ENCODE measurements at places on chromosomes 13 and 19. TPM values are rescaled to one million over a fixed set of nuclear protein-coding genes. Genes with fewer than 3 reads are reported as not detected.
A peak's percentile ranks its signal among the peaks of the same experiment; 100 is the strongest.

CUL4A gene
- polyA plus RNA-seq: 72.3 TPM

ZNF793 gene
- 10.6 TPM for polyA plus RNA-seq

ZNF738 gene
- polyA plus RNA-seq: 20.3 TPM

ARRDC5 gene
- 0.16 TPM for polyA plus RNA-seq

RNF17 gene
- not detected for polyA plus RNA-seq

STARD13 gene
- 19.6 TPM for polyA plus RNA-seq

DCUN1D2 gene
- 13.4 TPM for polyA plus RNA-seq

NLRP7 gene
- not detected for polyA plus RNA-seq

GPC6 gene
- 14.4 TPM for polyA plus RNA-seq

PBX4 gene
- 1.9 TPM for polyA plus RNA-seq

- peaks cover 11% of the 10 kb centered on the region for H3K36me3 ChIP-seq
- H3K4me1 ChIP-seq: peaks cover 11% of the 10 kb centered on the region
- no peaks in the 10 kb centered on the region for H3K27me3 ChIP-seq
- no peak overlapping the region for H3K27ac ChIP-seq
Observed at GRCh38 chr19:56668676-56669075, 2.9 kb downstream of the ZNF835 start.

DNA sequence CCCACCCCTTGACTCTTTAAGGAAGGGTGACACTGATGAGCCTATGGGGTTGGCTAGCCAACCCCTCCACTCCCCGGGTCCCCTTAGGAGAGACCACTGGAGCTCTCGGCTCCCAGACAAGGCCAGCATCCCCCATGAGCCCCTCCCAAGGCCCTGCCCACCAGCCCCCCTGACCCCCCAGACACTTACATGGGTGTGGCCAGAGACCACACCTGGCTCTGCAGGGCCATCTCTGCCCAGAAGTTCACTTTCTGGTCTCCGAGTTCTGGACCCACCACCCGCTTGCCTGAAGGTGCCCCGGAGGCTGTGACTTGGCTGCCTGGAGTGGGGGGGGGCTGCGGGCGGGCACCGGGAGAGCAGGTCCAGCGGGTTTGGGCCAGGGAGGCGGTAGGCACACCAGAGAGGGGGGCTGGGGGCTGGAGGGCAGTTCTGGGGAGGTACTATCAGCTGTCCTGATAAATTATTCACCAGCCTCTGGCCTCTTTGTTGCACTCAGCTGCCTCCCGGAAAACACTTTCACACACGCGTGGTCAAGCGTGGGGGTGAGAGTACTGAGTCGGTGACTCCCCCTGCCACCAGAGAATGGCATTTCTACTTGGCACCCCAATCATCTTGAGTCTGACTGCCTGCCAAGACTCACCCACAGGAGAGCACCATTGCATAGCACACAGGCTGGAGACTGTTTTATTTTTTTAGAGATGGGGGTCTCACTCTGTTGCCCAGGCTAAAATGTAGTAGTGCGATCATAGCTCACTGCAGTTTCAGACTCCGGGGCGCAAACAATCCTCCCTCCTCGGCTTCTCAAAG lies at the start of gene PALM3:
TSS of gene PALM3 (minus strand) at position 326 of the 807 bp plus-strand sequence. CDS start at position 230, 96 bp downstream.
- H3K4me3 ChIP-seq: no peak within 1 kb of the TSS
- H3K4me1 ChIP-seq: peaks cover 9% of the 10 kb centered on the region
- H3K27ac ChIP-seq: no peak within 1 kb of the TSS
- no peak for DNase-seq
- no peaks in the 10 kb centered on the region for H3K36me3 ChIP-seq

- H3K27me3 ChIP-seq: no peaks in the 10 kb centered on the region
- peaks cover 6% of the 10 kb centered on the region for H3K36me3 ChIP-seq
- no peaks in the 10 kb centered on the region for H3K4me1 ChIP-seq
- no peak overlapping the region for H3K4me3 ChIP-seq
Observed at GRCh38 chr13:20633802-20634201, 66.8 kb downstream of the IFT88 start.

GRCh38 chr13:28659621-28659970 lies 666 bp downstream of the POMP start:
- H3K27me3 ChIP-seq: no peaks in the 10 kb centered on the region
- peaks cover 12% of the 10 kb centered on the region for H3K4me1 ChIP-seq
- H3K36me3 ChIP-seq: peaks cover 20% of the 10 kb centered on the region
- no peak for DNase-seq
- peak overlapping the region; percentile 95 for H3K4me3 ChIP-seq

- no peak overlapping the region for H3K4me3 ChIP-seq
- no peaks in the 10 kb centered on the region for H3K36me3 ChIP-seq
- H3K4me1 ChIP-seq: peaks cover 6% of the 10 kb centered on the region
- peaks cover 31% of the 10 kb centered on the region for H3K27me3 ChIP-seq
- no peak overlapping the region for H3K27ac ChIP-seq
- DNase-seq: no peak
Observed at GRCh38 chr19:45222724-45223123, 22.5 kb downstream of the EXOC3L2 start.

DNA sequence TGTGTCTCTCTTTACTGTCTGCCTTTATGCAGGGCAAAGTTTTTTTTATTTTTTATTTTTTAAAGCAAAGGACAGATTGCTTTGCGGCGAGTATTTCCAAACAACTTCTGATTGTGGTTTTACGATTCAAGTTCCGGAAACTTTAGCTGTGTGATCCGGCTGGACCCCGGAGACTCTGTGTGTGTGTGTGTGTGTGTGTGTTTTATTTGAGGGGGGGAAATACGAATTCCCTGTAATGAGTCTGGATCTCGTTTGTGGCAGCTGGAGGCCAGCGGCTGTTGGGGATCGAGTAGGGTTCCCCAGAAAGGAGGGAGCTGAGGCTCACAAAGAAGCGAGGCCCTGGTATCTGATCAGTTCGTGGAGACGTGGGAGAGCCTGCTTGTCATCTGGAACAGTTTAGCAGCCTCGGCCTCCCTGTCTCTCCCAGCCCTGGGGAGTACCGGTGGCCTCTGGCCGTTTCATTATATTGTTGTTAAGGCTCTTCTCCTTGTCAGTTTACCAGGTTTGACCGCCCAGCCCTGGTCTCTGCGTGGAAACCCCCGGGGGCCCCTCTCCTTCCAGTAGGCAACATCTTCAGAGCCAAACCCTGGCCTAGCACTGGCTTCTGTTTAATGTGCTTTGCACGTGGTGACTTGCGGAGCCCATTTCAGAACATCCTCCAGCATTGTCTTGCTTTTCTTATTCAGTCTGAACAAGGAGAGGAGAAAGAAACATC lies 1.3 kb downstream of the FARP1 start:
- peaks cover 18% of the 10 kb centered on the region for H3K4me1 ChIP-seq
- H3K27ac ChIP-seq: peak overlapping the region; percentile 58
- peak overlapping the region; percentile 47 for H3K4me3 ChIP-seq
- H3K27me3 ChIP-seq: peaks cover 10% of the 10 kb centered on the region
- DNase-seq: peak; percentile 71
- H3K36me3 ChIP-seq: no peaks in the 10 kb centered on the region

DNA sequence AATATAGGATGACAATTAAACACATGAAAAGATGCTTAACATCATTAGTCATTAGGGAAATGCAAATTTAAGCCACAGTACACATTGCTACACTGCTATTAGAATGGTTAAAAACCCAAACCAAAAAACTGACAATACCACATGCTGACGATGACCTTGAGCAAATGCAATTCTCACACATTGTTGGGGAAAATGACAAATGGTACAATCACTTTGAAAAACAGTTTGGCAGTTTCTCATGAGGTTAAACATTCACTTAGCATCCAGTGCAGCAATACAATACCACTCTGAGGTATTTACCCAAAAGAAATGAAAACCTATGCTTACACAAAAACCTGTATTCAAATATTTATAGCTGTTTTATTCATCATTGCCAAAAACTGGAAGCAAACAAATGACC lies 11.3 kb downstream of the FLT3 start:
- H3K4me3 ChIP-seq: no peak overlapping the region
- no peaks in the 10 kb centered on the region for H3K27me3 ChIP-seq
- H3K27ac ChIP-seq: no peak overlapping the region
- no peak for DNase-seq
- H3K4me1 ChIP-seq: no peaks in the 10 kb centered on the region

- no peaks in the 10 kb centered on the region for H3K27me3 ChIP-seq
- no peak for DNase-seq
- no peak overlapping the region for H3K4me3 ChIP-seq
- no peaks in the 10 kb centered on the region for H3K4me1 ChIP-seq
Observed at GRCh38 chr13:33040090-33040489, 23.9 kb downstream of the KL start.

GRCh38 chr13:27933118-27933517 lies 13.3 kb downstream of the PDX1 start:
- DNase-seq: no peak
- no peaks in the 10 kb centered on the region for H3K36me3 ChIP-seq
- H3K4me3 ChIP-seq: no peak overlapping the region
- no peak overlapping the region for H3K27ac ChIP-seq
- H3K27me3 ChIP-seq: peaks cover 49% of the 10 kb centered on the region

- no peaks in the 10 kb centered on the region for H3K4me1 ChIP-seq
- no peaks in the 10 kb centered on the region for H3K27me3 ChIP-seq
- DNase-seq: no peak
- no peak overlapping the region for H3K27ac ChIP-seq
- H3K36me3 ChIP-seq: peaks cover 80% of the 10 kb centered on the region
- no peak overlapping the region for H3K4me3 ChIP-seq
Observed at GRCh38 chr19:44990966-44991365, 10.3 kb upstream of the RELB start.

DNA sequence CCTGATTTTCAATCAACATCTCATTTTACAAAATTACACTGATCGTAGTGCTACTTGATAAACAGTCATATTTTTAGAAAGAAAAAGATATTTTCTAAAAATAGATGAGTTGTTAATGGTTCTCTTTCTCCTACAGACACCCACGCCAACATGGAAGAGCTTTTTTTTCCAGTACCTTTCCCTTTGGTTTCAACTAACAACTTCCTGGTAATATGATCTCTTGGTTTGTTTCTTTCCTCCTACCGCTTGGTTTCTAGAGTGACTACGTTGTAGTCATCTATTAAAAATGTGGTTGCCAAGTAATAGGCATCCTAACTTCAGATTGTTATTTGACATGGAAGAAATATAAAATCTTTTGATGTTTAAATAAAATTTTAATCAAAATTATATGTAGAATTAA lies 189.0 kb downstream of the LACC1 start:
- no peaks in the 10 kb centered on the region for H3K27me3 ChIP-seq
- H3K4me3 ChIP-seq: no peak overlapping the region
- no peak overlapping the region for H3K27ac ChIP-seq
- DNase-seq: peak; percentile 34
- H3K4me1 ChIP-seq: no peaks in the 10 kb centered on the region
- no peaks in the 10 kb centered on the region for H3K36me3 ChIP-seq

DNA sequence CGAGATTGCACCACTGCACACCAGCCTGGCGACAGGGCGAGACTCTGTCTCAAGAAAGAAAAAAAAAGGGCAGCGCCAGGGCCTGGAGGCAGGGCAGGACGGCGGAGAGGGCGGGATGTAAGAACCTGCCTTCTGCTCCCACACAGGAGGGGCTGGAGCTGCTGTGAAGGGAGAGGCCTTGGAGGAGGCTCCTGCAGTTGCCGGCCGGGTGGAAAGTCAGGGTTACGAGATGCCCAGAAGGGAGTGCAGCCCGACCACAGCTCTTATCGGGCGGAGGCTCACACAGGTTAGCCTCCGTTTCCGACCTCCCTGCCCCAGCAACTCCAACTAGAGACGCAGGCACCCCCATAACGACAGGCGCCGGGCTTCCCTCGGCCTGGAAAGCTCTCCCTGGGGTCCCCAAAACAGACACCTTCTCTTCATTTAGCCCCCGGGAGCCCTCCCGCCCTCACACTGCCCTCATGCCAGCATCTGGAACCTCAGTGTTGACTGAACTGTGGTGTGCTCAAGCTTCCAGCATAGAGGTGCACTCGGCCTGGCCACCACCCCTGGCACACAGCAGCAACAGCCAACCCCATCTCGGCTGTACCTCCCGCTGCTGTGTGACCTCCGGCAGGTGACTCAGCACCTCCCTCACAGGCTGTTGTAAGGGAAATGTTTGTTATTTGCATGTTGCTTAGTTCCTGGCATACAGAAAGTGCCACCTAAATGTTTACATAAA lies 1.4 kb downstream of the PLPP2 start:
- no peak for DNase-seq
- peaks cover 16% of the 10 kb centered on the region for H3K4me1 ChIP-seq
- no peak overlapping the region for H3K27ac ChIP-seq
